T-cell (primary cell): ENCODE measurements at places on chromosomes 1 and 21.
A peak's percentile ranks its signal among the peaks of the same experiment; 100 is the strongest.

GRCh38 chr1:206635978-206636345, 626 bp downstream of the DYRK3 start:
- DNase-seq: no peak

GRCh38 chr21:44495611-44496563, 40.6 kb downstream of the LRRC3 start:
- no peak for DNase-seq

DNA sequence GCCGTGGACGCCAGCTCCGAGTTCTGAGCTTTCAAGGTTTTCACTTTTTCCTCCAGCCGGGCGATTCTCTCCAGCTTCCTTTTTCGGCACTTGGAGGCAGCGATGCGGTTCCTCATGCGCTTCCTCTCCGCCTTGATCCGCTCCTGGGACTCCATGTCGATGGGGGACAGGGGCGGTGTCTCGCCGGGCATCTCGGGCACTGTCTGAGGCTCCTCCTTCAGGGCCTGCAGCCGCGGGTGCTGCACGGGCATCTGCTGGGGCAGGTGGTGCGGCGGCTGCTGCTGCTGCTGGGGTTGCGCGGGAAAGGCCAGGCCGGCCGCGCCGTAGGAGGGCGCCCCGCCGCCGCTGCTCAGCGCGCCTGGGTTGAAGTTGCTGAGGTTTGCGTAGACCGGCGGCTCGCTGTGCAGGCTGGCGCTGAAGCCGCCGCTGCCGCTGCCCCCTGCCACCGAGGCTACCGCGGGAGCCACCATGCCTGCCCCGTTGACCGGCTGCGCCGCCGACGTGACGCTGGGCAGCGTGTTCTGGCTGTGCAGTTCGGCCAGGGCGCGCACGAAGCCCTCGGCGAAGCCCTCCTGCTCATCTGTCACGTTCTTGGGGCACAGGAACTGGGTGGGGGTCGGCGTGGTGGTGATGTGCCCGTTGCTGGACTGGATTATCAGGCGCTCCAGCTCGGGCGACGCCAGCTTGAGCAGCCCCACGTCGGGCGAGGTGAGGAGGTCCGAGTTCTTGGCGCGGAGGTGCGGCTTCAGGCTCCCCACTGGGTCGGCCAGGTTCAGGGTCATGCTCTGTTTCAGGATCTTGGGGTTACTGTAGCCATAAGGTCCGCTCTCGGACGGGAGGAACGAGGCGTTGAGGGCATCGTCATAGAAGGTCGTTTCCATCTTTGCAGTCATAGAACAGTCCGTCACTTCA, 1.4 kb downstream of the JUN start:
- DNase-seq: peak; percentile 25

- peak; percentile 12 for DNase-seq
Observed at GRCh38 chr21:32538147-32538792, 47.1 kb downstream of the TCP10L start.

DNA sequence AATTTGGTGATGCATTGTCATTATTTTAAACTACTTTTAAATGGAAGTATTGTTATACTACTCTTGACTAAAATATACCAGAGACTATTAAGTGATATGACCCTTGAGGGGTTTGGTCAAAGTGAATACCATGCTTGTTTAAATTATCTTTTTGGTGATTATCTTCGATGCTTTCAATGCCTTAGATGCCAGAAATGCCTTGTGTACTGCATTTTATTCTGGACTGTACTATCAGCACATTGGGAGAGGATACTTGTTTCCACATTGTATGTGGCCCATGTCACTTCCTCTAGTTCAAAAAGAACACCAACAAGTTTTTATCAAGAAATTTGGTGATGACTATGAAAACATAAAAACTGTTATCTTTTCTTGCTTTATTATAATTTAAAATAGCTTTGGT, 16.3 kb downstream of the MAP3K7CL start:
- DNase-seq: no peak

DNA sequence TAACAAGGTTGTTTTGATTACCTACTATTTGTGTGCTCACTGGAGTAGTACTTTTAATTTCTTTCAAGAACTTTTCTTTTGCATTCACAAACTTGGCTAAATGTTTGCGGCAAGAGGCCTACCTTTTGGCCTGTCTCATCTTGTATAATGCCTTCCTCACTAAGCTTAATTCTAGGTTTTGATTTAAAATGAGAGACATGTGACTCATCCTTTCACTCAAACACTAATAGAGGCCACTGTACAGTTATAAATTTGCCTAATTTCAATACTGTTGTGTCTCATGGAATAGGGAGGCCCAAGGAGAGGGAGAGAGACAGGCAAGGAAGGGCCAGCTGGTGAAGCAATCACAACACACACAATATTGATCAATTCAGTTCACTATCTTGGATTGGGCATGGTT, 66.1 kb downstream of the ZNF644 start:
- DNase-seq: no peak

GRCh38 chr1:214404154-214404553, 123.2 kb downstream of the SMYD2 start:
- no peak for DNase-seq

DNA sequence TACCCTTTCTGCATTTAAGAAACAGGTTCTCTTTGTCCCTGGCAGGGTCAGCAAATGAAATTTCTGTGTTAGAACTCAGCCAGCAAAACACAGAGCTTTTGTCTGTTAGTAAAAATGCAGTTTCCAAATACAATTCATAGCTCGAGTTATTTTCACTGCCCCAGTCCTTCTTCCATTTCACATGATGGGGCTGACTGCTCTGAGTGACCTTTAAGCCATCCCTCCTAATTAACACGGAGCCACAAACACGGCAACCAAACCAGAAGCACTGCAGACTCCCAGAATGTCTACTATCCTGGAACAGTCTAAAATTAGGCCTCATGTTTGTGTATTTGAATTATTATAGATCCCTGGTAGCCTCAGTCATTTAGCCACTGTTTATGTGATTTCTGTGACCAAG, 99.1 kb upstream of the RGS4 start:
- no peak for DNase-seq

- no peak for DNase-seq
Observed at GRCh38 chr1:225300381-225300780, 127.5 kb downstream of the LBR start.

DNA sequence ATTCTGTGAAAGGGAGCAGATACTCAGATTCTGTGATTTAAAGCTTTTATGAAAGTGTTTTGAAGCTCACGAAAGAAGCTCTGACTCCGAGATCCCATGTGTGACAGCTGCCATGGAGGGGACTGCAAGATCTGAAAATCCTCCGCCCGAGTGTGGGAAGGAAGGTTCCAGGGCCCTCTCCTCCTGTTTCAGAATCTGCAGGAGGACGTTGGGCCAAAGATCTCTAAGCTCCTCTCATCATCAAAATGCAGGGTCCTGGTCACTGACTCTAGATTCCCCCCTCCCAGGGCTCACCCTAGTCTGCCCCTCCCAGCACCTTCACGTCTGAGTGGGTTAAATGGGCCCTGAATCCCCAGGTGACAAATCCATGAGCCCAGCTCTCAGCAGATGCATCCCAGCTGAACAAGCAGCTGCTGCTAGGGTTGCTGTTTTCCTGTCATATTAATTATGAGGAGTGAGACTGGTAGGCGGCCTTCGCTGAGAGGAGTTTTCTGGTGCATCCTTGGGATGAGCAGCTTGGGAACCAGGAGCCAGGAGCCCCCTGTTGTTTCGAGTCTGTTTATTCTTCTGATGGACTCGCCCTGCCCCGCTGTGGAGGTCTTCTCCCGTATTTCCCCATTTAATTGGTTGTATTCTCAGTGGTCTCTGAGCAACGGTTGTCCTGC, 402.0 kb downstream of the MATN1 start:
- DNase-seq: no peak

DNA sequence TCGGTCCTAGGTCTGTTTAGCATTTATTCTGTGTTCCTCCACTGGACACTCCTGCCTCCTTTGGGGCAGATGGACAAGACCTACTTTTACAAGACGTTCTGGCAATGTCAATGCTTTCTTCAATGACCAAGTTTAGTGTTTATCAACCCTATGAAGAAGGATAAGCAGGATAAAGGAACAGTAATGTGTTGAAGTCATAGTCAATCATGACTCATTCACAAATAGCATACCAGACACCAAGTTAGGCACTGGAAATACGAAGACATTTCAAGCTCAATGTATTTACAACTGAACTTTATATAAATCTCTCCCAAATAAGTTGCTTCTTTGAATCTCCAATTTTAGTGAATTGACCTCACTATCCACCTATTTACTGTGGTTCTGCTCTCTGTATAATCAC, 4.8 kb upstream of the SLC35D1 start:
- no peak for DNase-seq

DNA sequence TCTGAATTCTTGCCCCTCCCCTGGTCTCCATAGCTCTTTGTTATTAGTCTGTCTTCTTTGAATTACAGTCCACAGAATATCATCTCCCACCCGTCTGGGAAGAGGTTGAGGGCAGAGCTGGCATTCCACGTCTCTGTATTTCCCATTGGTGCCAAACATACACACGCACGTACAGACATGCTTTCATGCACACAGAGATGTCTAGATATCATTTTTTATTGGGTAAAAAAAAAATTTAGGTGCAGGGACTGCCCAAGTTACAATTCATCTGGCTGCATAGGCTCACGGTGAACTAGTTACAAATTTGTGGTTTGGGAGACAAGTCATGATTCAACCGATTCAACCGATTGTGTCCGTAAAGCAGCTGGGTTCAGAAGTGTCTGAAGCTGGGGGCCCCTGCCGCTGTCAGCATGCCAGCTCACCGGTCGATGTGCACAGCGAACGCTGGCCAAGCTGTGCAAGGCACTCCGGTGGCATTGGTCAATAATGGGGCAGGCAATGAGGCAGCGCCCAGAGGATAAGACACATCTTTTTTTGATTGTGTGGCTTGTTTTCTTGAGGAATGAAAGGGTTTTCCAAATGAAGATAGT, 73.7 kb downstream of the KCNN3 start:
- DNase-seq: no peak

GRCh38 chr1:231861541-231862481, 235.2 kb downstream of the DISC1 start:
- DNase-seq: no peak

DNA sequence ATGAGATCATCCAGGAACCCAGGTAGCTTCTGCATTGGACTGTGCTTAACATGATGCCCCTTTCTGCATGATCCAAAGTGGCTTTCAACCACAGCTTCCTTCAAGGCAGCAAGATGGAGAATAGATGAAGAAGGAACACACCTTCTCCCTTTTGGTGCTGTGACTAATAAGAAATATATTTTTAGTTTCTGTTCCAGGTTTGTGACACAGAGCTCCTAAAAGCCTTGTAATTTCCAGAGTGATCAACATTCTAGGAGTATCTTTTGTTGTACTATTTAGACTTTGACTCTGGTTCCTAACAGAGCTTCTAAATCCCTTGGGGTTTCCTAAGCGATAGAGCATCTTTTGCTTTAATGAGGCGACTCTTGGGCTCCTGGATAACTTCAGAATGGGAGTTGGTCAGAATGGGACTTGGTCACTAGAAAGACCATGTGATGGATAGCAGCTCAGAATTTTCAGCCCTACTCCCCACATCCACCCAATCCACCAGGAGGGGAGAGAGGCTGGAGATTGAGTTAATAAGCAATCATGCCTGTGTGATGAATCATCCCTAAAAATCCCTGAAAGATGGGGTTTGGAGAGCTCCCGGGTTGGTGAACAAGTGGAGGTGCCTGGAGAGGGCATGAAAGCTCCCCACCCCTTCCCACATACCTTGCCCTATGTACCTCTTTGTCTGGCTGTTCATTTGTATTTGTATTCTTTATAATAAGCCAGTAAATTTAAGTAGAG, 134.8 kb downstream of the FGGY start:
- DNase-seq: no peak

- DNase-seq: no peak
Observed at GRCh38 chr1:46603481-46603857, 599 bp downstream of the MKNK1 start.

GRCh38 chr1:116306840-116307442, 66.1 kb upstream of the ATP1A1 start:
- no peak for DNase-seq

DNA sequence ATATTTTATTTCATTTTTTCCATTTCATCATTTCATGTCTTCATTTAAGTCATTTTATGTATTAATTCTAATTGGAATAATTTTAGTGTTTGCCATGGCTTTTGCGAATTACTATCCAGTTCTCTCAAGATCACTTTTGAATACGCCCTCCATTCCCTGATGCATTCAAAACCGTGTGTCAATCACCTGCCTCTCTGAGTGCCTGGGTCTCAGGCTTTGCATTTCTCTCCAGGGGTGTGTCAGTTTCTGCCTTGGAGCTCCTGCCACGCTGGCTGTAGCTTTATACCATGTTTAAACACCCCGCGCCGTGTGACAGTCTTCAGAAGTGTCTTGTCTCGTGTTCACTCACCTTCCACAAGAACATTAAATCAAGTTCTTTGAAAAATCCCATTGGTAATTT, 7.4 kb upstream of the DNMT3L start:
- no peak for DNase-seq

DNA sequence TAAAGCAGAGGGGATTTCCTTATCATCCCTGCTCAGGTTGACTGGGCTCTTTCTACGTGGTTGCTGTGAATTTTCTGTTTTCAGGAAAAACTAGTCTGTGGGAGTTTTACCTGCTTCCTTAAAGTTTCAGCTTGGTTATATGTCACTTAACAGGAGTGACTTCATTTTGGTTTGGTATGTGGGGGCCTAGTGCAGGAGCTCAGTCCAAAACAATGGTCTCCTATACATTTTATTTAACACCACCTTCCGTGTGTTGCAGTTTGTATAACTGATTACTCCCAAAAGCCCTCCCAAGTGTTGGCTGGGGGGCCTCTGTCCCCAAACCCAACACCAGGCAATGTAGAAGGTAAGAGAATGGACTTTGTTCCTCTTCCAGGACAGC, 5.3 kb downstream of the IL23R start:
- no peak for DNase-seq

DNA sequence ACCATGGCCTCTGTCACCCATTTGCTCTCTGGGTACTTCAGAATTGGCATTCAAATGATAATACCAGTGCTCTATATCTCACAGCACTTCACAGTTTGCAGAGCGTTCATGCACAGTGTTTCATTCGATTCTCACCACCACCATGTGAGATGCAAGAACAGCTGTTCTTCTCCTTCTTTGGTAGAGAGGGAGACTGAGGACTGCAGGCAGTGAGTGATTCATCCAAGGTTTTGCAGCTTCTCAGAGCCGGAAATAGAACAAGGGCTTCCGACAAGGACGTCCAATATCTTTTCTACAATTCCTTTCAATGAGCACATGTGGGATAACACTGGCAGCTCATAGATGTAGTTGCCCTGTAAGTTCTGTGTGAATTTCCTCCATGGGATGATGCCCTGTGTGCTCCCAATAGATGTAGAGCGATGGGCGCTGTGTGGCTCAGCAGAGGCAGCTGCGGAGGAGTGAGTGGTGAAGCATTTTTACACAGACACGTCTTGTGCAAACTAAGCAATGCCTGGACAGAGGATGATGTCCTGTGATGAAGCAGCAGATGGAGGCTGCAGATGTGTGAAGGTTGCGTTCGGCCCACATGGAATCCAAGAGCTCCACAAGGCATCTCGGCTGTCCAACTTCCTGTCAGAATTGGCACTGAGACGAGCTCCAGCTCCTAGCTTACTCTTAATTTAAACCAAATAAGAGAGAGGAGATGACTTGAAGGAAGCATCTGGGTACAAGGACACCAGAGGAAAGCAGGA, 24.9 kb downstream of the MT1HL1 start:
- DNase-seq: no peak
